ENCODE measurements at places on chromosomes 6 and 20.

GRCh38 chr6:49915035-49915434, 48.7 kb upstream of the CRISP1 start:
- DNase-seq = no peak

- DNase-seq = no peak
Observed at GRCh38 chr20:38125157-38126056, 39.7 kb downstream of the TGM2 start.

- no peak for DNase-seq
Observed at GRCh38 chr6:7201732-7202541, 94.2 kb downstream of the RREB1 start.

GRCh38 chr6:144214029-144214428, 63.7 kb downstream of the STX11 start:
- DNase-seq = no peak
